ENCODE measurements at places on chromosomes 2 and 18. TPM values are rescaled to one million over a fixed set of nuclear protein-coding genes. Genes with fewer than 3 reads are reported as not detected.

Gene TSPYL6
- polyA plus RNA-seq, result not detected

Gene STARD6
- polyA plus RNA-seq, result not detected

Gene RNF181
- polyA plus RNA-seq, result 120 TPM

Gene SNED1
- polyA plus RNA-seq, result 3.0 TPM

Gene RTKN
- polyA plus RNA-seq, result 54.4 TPM

Gene IL37
- not detected for polyA plus RNA-seq

Gene HOXD8
- polyA plus RNA-seq, result 0.06 TPM

Gene PLA2R1
- 0.61 TPM for polyA plus RNA-seq

Gene CDKL4
- polyA plus RNA-seq, result not detected

Gene RESP18
- not detected for polyA plus RNA-seq

Gene CCDC150
- polyA plus RNA-seq, result 0.78 TPM

Gene REG3G
- not detected for polyA plus RNA-seq

Gene EHD3
- 7.2 TPM for polyA plus RNA-seq

Gene SETBP1
- polyA plus RNA-seq, result 3.5 TPM

Gene COLEC12
- polyA plus RNA-seq, result 0.03 TPM

Gene ALK
- polyA plus RNA-seq, result not detected

Gene NEU2
- polyA plus RNA-seq, result not detected

Gene SLC16A14
- 0.28 TPM for polyA plus RNA-seq

Gene ZBTB7C
- 0.67 TPM for polyA plus RNA-seq

Gene POTEI
- not detected for polyA plus RNA-seq

Gene TXNDC9
- 17.6 TPM for polyA plus RNA-seq

Gene TACR1
- 0.14 TPM for polyA plus RNA-seq

Gene UGT1A4
- 103 TPM for polyA plus RNA-seq

Gene RBM43
- 1.6 TPM for polyA plus RNA-seq

Gene DYNC2LI1
- 5.7 TPM for polyA plus RNA-seq

Gene SPHKAP
- polyA plus RNA-seq, result not detected

Gene HJURP
- polyA plus RNA-seq, result 0.94 TPM

Gene DCDC2C
- polyA plus RNA-seq, result not detected

Gene SEMA4C
- 13.0 TPM for polyA plus RNA-seq

Gene RPRM
- not detected for polyA plus RNA-seq

Gene APOB
- 570 TPM for polyA plus RNA-seq

Gene KRCC1
- 12.9 TPM for polyA plus RNA-seq

Gene HNMT
- 63.4 TPM for polyA plus RNA-seq

Gene SLC9A2
- polyA plus RNA-seq, result 0.01 TPM

Gene STRN
- polyA plus RNA-seq, result 3.6 TPM

Gene IL1RL2
- 1.3 TPM for polyA plus RNA-seq

Gene SNORC
- 2.4 TPM for polyA plus RNA-seq
